CD14-positive monocyte (primary cell): ENCODE measurements at places on chromosomes 1 and 21.
A peak's percentile ranks its signal among the peaks of the same experiment; 100 is the strongest.

GRCh38 chr1:224801844-224802490, 127.5 kb upstream of the DNAH14 start:
- DNase-seq: no peak

DNA sequence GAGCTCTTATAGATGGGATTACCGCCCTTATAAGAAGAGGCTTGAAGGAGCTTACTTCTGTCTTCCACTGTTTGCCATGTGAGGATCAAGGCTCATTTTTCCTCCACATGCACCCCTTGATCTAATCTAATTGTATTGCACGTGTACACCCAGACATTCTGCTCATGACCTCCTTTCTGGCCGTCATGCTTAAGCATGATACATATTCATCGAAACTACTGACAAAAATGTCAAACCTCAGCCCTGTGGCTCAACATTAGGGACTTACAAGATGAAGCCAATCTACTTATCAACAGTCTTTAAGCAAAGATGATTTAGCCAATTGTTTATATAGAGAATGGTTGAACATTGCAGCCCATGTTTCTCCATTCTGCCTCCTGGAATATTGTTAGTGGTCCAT, 127.6 kb downstream of the XCL2 start:
- no peak for DNase-seq

- no peak for DNase-seq
Measured at GRCh38 chr1:45834689-45835088, 31.3 kb downstream of the MAST2 start.

DNA sequence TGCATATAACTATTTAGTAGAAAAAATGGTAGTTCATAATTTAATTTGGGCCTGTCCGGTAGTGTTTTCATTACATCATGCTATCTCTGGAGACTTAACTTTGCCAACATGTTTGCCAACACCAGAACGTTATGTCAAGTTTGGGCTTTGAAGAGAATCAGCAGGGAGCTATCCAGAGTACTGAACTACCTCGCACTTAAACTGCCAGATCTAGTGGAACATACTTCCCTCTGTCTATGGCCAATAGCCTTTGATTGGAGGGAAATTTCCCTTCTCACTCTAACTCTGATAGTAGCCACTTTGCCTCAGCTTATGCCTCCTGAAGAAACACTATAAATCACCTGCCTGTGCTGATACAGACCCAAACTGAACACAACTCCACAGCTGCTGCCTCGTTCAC, 10.0 kb downstream of the LRRC53 start:
- DNase-seq: no peak

GRCh38 chr1:204649721-204650521, 35.6 kb downstream of the LRRN2 start:
- DNase-seq: no peak

- peak; percentile 55 for DNase-seq
Measured at GRCh38 chr1:203126151-203126865, 1.2 kb upstream of the ADORA1 start.
